B cell (primary cell): ENCODE measurements at places on chromosomes 7 and 10. TPM values are rescaled to one million over a fixed set of nuclear protein-coding genes. Genes with fewer than 3 reads are reported as not detected.

The ITIH2 gene
- total RNA-seq: not detected in 2 replicates

GRCh38 chr7:151426904-151427704 is 12.8 kb downstream of the CRYGN start:
- H3K27ac ChIP-seq: no peak overlapping the region
- no peaks in the 10 kb centered on the region for H3K27me3 ChIP-seq
- DNase-seq: no peak
- H3K4me1 ChIP-seq: peaks cover 13% of the 10 kb centered on the region

DNA sequence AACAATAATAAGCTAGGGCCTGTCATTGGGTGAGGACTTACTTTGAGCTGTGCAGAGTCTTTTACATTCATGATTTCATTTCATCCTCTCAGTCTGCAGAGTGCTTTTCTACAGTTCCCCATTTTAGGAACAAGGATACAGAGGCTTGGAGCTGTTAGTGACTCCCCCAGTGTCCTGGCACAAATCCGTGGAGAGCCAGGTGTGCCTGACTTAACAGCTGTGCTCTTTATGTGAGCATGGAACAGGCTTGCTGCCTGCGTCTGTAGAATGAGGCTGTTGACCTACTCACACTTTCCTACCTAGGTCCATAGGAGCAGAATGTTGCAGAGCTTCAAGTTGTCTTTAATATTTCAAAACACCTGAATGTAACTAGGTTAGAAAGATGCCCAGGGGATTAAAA is 50.4 kb upstream of the BTBD16 start:
- no peak overlapping the region for H3K4me3 ChIP-seq
- H3K27ac ChIP-seq: no peak overlapping the region
- no peak for DNase-seq
- H3K27me3 ChIP-seq: no peaks in the 10 kb centered on the region
- no peaks in the 10 kb centered on the region for H3K4me1 ChIP-seq

The CCDC172 gene
- total RNA-seq: not detected in 2 replicates

The HOXA10 gene
- total RNA-seq: not detected in 2 replicates

DNA sequence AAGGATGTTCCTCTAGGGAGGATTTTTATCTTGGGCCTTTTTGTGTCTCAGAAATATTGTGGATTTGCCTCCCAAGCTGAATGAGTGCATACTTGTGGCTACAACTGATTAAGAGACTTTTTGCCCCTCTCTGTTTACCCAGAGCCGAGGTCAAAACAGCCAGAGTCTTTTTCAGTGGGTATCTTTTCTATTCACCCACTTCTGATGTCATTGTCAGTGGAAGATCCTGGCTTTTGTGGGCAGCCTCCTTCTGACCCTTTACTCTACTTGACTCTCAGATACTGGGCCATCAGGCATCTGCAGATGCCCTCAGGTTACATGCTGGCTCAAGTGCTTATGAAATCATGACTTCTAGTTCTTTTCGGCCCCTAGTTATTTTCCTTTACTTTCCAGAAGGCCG is 19.6 kb upstream of the PIP4K2A start:
- no peak for DNase-seq
- H3K4me1 ChIP-seq: no peaks in the 10 kb centered on the region
- H3K36me3 ChIP-seq: no peaks in the 10 kb centered on the region
- no peaks in the 10 kb centered on the region for H3K27me3 ChIP-seq

The GIMAP6 gene
- 0.22 and 0.39 TPM in 2 replicates for total RNA-seq

The TAS2R3 gene
- 8.6 and 9.5 TPM in 2 replicates for total RNA-seq

- no peak for DNase-seq
- peaks cover 68% of the 10 kb centered on the region for H3K27me3 ChIP-seq
- peaks cover 60% of the 10 kb centered on the region for H3K4me1 ChIP-seq
- H3K27ac ChIP-seq: no peak overlapping the region
Observed at GRCh38 chr7:114084002-114084471, 165.2 kb upstream of the PPP1R3A start.

GRCh38 chr7:4006687-4007086 is 675.4 kb upstream of the FOXK1 start:
- H3K36me3 ChIP-seq: no peaks in the 10 kb centered on the region
- H3K4me3 ChIP-seq: no peak overlapping the region
- H3K27me3 ChIP-seq: no peaks in the 10 kb centered on the region
- no peak overlapping the region for H3K27ac ChIP-seq
- no peak for DNase-seq

GRCh38 chr7:70288781-70289456 is 690.6 kb downstream of the AUTS2 start:
- no peaks in the 10 kb centered on the region for H3K4me1 ChIP-seq
- H3K36me3 ChIP-seq: no peaks in the 10 kb centered on the region
- no peaks in the 10 kb centered on the region for H3K27me3 ChIP-seq

The ZNF804B gene
- not detected in 2 replicates for total RNA-seq

The GPER1 gene
- total RNA-seq: 20.7 and 21.3 TPM in 2 replicates

DNA sequence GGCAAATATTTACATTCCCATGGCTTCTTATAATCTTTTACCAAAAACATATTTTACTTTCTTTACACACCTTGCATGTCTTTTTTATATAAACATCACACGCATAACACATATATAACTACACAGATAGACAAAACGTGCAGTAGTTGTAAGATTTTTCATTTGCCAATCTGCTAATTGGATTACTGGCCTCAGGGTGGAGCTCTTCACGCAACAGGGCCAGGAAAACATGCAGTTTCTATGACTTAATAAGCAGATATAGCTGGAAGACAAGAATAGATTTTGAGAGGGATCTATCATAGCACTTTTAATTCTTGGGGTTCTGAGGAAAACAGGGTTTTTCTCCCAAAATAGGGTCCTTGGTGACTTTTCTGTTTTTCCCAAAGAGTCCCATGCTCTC is 12.7 kb downstream of the ACADSB start:
- H3K27ac ChIP-seq: no peak overlapping the region
- no peak for DNase-seq
- peaks cover 4% of the 10 kb centered on the region for H3K4me1 ChIP-seq
- no peak overlapping the region for H3K4me3 ChIP-seq
- no peaks in the 10 kb centered on the region for H3K27me3 ChIP-seq
